CD4-positive, alpha-beta T cell treated with Interleukin-6 at 100 ng/mL for 8 hours (primary cell): ENCODE measurements at places on chromosomes 13 and 19.
A peak's percentile ranks its signal among the peaks of the same experiment; 100 is the strongest.

DNA sequence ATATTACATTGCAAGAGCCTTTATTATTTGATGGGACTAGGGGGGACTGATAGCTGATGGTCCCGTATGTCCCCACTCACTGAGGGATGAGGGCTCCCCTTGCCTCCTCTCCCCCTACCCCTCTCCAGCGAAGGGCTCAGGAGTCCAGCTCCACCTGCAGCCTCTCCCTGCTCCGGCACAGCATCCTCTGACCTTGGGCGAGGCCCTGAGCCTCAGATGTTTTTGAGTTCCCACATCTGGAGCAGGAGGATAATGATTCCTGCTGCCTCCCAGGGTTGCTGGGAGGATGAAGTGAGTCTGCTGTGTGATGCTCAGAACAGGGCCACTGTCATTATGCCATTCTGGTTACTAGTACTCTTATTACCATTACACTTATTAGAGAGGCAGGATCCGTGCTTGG is 15.0 kb downstream of the PAK4 start:
- no peak for DNase-seq

DNA sequence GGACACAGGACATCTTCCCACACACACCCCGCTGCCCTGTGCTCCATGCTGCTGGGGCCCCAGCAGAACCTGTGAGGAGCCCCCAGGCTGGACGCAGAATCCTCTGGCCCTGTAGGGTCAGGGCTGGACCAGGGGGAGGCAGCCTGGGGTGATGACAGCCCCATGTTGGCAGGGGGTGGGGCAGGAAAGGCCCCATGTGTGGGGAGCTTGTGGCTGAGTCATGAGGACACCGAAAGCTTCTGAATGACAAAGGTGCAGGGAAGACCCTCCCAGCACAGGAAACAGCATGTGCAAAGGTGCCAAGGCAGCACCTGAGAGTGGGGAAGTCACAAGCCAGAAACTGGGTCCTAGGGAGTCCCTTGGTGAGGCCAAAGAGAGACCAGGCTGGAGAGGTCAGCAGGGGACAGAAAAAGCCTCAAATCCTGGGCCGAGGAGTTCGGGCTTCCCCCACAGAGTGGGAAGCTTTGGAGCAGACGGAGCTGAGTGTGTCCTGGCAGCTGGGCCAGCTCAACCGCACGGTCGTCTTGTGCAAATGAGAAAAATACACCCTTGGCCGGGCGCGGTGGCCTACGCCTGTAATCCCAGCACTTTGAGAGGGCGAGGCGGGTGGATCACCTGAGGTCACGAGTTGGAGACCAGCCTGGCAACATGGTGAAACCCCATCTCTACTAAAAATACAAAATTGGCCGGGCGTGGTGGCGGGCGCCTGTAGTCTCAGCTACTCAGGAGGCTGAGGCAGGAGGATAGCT is 17.5 kb downstream of the ATP8B3 start:
- no peak for DNase-seq

GRCh38 chr13:57933606-57934005 is 302.1 kb downstream of the PCDH17 start:
- DNase-seq, result no peak

- DNase-seq, result no peak
Measured at GRCh38 chr19:51664997-51665396, 18.4 kb upstream of the SIGLEC14 start.

- no peak for DNase-seq
Measured at GRCh38 chr13:62294244-62294643, 878.6 kb upstream of the PCDH20 start.

DNA sequence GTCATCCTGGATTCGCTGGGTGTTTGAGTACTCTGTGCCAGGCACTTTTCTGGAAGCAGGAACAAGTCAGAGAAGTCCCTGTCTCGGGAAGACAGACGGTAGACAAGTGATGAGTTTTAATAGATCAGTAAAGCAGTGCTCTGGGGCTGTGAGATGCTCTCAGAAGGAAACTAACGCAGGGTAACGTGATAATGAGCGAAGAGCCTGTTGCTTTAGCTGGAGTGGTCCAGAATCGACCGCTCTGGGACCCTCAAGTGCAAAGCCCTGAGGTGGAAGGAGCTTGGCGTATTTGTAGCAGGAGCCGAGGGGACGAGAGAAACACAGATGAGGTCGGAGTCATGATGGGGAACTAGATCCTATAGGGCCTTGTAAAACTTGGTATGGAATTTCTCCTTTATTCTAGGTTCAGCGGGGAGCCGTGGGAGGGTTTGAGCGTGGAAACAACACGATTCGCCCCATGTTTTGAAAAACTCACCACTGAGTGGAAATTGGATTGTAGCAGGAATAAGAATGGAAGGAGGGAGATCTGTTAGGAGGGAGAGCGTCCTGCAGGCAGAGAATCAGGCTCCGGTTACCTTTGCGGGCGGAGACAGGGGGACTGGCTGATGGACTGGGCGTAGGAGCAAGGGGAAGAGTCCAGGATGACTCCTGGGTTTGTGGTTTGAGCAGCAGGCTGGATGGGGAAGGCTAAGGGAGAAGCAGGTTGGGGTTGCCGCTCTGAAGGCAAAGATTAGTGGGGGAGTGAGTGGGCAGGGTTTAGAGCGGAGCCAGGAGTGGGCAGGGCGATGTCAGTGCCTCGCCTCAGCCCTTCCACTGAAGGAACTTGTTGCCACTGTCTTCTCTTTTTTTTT is 763 bp downstream of the POLD1 start:
- no peak for DNase-seq

DNA sequence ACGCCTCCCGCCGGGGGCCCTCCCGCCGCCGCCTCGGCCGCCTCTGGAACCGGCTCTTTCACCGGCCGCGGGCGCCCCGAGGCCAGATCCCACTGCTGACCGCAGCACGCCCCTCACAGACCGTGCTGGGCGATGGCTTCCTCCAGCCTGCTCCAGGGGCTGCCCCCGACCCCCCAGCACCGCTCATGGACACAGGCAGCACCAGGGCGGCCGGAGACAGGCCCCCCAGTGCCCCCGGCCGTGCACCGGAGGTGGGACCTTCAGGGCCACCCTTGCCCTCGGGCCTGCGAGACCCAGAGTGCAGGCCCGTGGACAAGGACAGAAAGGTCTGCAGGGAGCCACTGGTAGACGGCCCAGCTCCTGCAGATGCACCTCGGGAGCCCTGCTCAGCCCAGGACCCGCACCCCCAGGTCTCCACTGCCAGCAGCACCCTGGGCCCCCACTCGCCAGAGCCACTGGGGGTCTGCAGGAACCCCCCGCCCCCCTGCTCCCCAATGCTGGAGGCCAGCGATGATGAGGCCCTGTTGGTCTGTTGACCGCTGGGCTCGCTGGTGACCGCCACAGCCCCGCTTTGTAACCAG is 13.0 kb downstream of the LRP3 start:
- DNase-seq, result no peak

GRCh38 chr19:35642312-35642711 is 767 bp downstream of the ETV2 start:
- DNase-seq, result no peak

DNA sequence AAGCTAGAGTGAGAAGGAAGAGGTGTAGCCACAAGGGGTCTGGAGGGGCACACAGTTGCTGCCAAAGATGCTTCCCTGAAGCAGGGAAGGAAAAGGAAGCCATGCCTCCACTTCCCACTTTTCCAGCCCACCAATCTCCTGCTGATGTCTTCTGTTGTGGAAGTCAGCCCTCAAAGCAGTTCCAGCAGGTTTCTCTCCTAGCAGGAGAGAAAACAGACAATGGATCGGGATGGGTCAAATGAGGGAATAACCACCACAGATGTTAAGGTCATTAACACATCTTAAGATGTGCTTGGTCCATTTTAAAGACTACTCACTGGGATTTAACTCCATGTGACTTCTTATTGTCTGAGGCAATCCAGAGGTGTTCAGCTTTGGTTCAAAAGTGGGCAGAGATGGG is 284.1 kb upstream of the SOX21 start:
- DNase-seq, result no peak

DNA sequence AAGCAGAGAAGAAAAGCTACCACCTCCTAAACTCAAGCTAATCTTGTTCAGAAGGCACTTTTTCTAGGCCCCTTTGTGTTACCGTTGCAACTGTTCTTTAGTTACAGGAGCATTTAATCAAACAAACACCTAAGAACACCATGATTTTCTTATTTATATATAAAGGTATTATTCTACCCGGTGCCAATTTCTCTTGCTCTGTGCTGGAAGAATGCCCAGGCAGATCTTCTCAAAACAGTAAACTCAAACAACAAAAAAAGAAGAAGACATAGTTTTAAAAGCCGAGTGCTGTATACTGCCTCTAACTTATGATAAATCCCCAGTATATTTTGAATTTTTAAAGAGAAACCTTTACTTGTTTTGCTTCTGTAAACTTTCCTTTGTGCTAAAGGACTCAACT is 20.4 kb downstream of the SLC7A1 start:
- no peak for DNase-seq

GRCh38 chr13:23730251-23730650 is 158.9 kb downstream of the MIPEP start:
- no peak for DNase-seq

- DNase-seq, result no peak
Measured at GRCh38 chr19:38679839-38680238, 32.4 kb downstream of the ACTN4 start.

- no peak for DNase-seq
Measured at GRCh38 chr13:51557875-51558612, 26.2 kb upstream of the WDFY2 start.

DNA sequence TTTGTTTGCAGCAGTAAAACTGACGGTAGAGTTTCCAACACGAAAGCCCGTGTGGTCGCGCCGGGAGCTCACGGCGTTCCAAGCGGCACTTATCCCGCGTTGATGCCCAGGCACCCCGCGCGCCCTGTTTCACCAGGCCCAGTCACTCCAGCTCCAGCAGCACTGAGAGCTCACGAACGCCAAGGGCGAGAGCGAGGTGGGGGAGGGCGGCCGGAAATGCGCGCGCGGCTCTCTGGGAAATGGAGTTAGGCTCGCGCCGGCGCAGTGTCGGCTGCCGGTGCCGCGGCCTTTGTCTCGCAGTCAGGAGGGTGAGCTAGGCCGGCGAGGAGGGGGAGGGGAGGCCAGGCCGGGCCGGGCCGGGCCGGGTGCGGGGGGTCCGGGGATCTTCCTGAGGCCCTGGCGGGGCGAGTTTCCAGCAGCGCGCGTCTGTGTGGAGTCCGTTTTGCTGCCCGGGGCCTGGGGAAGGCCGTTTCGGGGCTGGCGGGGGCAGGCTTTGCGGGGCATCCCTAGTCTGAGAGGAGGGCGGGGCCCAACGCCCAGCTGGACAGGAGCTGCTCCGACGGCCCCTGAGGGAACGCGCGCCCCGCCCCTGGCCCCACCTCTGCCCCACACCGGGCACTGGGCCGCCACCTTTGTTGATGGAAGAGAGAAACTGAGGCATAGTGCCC is at the start of gene ZNF135:
Gene ZNF135 (plus strand): TSS at position 280 of the 668 bp plus-strand sequence. CDS start 721 bp downstream, outside the sequence.
- DNase-seq, result peak; percentile 40

- no peak for DNase-seq
Measured at GRCh38 chr13:23430664-23431063, 2.8 kb downstream of the SACS start.

DNA sequence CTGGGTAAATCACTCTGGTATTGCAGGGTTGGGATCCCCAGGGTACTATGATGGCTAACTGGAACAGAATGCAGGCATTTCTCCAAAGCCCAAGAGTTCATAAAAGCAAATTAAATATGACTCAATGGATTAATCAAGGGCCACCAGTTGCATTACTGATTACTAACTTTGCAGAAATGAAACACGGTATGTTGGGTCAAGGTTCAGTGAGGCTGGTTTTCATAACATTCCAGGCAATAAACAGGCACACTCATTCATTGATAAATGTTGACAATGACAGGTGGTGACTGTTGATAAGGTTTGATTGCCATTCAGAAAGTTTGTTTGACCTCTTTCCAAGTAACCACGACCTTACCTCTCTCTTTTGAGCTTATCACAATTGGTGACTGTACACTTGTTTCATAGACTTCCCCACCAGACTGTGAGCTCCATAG is 506 bp upstream of the AP1M1 start:
- DNase-seq, result no peak

- DNase-seq, result no peak
Measured at GRCh38 chr13:44903574-44903985, 85.7 kb downstream of the NUFIP1 start.

GRCh38 chr13:64817691-64818090 is 2412.4 kb downstream of the PCDH9 start:
- no peak for DNase-seq

DNA sequence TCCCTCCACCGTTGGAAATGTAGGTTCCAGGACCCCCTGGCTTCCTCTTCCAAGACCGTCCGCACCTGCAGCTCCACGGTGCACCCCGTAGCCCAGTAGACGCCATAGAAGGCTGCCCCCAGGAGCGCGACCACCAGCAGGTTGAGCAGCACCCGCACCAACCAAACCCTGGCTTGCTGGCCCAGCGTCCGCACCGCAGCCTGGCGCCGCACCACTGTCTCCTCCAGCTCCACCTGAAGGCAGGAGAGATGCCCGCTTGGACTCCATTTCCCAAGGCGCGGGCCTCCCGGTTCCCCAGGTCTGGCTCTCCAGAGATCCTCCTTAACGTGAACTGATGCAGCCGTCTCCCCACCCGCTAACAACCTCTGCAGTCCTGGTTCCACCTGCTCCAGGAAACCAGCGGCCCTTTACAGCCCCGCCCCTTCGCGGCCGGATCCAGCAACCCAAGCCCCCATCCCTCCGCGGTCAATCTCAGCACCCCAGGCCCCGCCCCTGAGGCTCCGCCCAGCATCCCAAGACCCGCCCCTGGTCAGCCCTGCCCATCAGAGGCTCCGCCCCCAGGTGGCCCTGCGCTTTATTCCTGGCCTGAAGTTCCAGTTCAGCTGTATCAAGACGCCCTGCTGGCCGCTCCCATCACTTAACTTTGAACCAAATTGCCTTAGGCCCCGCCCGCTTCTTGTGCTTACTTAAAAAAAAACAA is 5.0 kb upstream of the LENG1 start:
- peak; percentile 67 for DNase-seq

- DNase-seq, result no peak
Measured at GRCh38 chr13:42075517-42075916, 27.1 kb downstream of the DGKH start.

DNA sequence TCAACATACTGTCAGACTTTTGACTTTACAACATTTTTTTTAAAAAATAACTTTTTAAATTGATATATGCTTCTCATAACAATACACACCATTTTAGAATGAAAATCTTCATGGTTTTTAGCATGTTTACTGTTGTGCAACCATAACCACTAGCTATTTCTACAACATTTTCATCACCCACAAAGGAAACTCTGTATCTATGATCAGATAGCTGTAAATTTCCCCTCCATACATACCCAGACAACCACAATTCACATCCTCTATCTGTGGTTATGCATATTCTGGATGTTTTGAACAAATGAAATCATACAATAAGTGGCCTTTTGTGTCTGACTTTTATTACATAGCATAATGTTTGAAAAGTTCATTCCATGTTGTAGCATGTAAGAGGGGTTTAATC is 1666.0 kb downstream of the EFNB2 start:
- no peak for DNase-seq

DNA sequence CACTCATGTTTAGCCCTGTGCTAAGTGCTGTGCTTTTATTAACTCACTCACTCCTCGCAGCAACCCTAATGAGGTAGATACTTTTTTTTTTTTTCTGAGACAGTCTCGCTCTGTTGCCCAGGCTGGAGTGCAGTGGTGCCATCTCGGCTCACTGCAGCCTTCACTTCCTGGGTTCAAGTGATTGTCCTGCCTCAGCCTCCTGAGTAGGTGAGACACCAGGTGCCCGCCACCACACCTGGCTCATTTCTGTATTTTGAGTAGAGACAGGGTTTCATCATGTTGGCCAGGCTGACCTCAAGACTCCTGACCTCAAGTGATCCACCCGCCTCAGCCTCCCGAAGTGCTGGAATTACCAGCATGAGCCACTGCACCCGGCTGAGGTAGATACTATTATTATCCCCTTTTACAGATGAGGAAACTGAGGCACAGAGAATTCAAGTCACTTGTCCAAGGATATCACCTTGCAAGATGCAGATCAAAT is 2.5 kb downstream of the ITPKC start:
- DNase-seq, result no peak
